Renal cortex interstitium (tissue), 15 donors: ENCODE measurements at places on chromosomes 1 and 21. TPM values are rescaled to one million over a fixed set of nuclear protein-coding genes. Genes with fewer than 3 reads are reported as not detected.

DNA sequence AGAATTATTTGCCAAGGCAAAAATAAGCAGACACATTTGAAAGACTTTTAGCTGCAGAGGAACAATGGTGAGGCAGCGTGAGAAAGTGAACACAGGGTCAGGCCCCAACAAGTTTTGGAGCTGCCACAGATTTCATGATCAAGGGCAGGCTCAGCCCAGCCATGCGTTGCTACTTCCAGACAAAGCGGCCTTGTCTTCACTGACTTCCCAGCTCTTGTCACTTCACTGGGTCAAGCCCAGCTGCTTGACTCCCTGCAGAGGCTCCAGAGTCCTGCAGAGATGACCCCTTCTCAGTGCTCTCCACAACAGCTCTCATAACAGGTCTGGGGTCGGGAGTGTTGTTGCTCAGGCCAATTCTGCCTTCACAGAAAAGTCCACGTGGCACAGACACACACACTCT is 35.8 kb downstream of the HHAT start:
- DNase-seq, result no peak

DNA sequence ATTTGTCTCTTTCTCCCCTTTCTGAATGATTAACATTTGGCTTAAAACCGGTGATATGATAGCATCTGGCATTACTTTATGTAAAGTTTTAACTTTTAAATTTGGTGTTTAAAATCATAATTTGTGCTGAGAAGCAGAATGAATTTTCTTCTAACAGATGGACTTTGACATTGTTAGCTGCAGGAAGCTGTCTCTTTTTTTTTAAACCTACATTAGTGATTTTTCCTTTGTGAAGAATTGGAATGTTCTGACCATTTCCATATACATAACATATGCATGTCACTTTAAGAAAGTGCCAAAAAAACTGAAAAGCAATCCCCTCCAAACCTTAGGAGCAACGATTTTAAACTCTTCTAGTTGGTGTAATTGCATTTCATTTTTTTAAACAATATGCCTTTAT is 22.2 kb downstream of the F3 start:
- no peak for DNase-seq

Gene CNR2
- polyA plus RNA-seq, result 0.08 TPM

- no peak for DNase-seq
Observed at GRCh38 chr1:159916242-159917051, 8.9 kb downstream of the TAGLN2 start.

GRCh38 chr1:97806326-97806725 is 114.5 kb downstream of the DPYD start:
- no peak for DNase-seq

Gene TMEM269
- 0.86 TPM for polyA plus RNA-seq

Gene DNM3
- polyA plus RNA-seq, result 4.2 TPM

DNA sequence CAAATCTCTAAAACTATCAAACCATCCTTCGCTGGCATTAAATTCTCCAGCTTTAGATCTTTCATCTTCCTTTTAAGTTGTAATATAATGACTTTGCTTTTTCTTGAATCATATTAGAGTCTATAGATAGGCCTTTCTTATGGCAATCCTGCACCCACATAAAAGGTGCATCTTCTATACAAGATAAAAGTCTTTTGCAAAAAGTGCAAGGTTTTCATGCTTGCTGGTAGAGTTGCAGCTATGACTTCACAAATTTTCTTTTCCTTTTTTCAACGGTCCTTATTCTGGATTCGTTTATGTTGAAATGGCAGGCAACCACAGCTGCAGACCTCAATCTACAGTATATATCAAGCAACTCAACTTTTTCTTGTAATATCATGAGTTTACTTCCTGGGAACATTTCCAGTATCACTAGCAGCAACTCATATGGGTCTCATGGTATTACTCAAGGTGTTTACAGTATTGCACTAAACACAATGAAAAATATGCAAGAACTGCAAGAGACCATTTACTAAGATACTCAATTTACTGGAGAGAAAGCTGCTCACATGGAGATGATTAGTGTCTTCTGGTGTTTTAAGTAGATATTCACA is 22.1 kb downstream of the OMA1 start:
- DNase-seq, result no peak

DNA sequence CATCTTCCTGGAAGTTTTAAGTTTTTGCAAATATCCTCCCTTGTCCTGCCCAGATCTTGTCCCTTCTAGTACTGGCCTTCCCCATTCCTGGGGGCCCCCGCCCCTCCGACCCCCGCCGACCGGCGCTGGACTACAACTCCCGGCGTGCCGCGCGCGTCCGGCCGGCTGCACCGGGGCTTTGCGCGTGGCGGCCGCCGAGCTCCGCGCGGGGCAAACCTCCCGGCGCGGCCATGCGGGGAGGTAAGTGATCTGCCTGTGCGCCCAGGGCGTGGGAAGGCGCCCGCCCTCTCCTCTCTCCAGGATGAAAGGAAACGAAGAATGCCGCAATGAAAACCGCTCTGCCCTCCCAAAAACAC is 3.2 kb upstream of the SAMD13 start:
- peak; percentile 35 for DNase-seq

- no peak for DNase-seq
Observed at GRCh38 chr1:30028939-30029338, 694.4 kb downstream of the MATN1 start.

DNA sequence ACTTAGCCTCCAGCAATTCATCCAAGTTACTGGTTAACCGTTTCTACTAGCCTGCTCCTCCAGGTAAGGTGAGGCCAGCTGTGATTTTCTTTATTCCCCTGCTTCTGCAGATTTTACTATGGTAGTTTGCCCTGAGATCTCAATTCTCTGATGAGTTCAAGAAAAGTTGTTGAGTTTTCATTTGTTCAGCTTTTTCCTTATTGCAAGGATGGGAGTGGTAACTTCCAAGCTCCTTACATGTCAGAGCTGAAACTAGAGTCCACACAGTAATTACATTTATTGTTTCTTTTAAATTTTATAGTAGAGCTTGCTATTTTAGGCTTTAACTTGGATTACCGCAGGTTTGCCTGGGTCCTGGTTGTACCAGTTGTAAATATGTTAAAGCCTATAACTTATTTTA is 76.9 kb upstream of the ZRANB2 start:
- DNase-seq, result no peak

GRCh38 chr21:23949493-23949892 is 1657.8 kb downstream of the MRPL39 start:
- DNase-seq, result no peak

DNA sequence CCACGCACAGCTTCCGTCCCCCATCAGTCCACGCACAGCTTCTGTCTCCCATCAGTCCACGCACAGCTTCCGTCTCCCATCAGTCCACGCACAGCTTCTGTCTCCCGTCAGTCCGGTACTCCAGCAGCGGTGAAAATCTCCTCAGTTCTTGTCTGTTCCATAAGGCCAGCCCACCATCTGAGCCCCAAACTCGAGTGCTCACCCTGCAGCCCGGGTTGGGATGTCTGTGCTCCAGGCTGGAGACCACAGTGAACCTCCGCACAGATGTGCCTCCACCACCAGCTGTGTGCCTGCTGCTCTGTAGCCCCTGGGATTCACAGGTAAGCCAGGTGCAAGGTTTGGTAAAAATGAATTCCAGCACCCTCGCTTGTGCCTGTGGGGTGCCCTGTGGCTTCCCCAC is 258.6 kb downstream of the NPHP4 start:
- DNase-seq, result no peak

DNA sequence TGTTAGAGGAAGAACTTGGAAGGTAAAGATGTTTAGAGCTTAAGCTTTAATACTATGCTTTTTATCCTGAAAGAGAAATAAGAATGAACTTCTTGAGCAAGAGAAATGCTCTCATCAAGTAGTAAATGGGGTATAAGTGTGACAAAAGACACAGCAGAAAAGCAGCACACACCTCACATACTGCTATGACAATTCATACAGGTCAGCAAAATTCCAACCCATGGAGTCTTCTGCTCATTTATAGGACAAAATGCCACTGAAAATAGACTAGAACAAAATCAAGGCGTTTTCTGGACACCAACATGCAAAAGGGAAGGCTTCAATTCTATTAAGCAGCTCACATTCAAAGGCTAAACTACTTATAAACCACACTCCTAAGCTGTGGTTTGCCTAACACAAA is 61.2 kb downstream of the EYA3 start:
- no peak for DNase-seq

- no peak for DNase-seq
Observed at GRCh38 chr1:150874455-150875196, 1.8 kb downstream of the ARNT start.

Gene ANXA9
- polyA plus RNA-seq, result 18.9 TPM

DNA sequence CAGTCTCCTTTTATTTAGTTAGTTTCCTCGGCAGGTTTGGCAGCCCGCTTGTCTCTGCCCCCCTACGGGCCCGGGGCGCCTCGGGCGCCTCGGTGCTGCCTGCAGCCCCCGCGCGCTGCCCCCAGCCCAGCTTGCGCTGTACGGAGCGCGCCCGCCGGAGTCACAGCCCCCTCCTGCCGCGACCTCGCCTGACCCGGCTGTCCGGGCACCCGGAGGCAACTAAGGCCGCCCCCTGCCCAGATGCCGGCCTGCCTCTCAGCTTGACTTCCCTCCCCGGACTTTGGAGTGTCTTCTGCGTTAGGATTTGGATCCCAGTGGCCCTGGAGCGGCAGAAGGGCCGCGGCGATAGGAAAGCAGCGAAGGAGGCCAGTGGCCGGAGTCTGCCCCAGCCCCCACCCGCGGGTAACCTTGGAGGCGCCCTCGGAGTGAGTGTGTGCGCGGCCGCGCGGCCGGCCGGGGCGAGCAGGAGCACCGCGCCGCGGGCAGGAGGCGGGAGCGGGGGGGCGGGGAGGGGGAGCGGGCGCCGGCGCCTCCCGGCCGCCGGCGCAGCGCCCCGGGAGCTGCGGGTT is 7.6 kb downstream of the CDKN2C start:
- DNase-seq, result no peak

GRCh38 chr1:7543718-7544090 is 227.4 kb upstream of the VAMP3 start:
- DNase-seq, result no peak

DNA sequence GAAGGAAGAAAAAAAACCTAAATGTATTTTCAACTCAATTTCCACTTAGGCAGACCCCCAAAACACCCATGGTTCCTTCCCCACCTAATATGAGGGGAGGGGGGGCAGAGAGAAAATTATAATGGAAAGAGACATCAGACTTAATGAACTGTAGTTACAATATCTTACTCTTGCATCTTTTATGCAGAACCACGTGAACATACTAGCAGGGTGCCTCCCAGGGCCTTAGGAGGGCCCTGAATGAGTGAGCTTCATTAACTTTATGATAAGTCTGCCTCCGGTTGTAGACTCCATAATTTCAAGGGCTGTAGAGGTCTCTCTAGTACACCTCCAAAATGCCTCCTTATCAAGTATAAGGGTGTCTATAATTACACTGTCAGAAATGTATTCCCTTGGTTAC is 11.3 kb upstream of the KIRREL1 start:
- no peak for DNase-seq

GRCh38 chr1:170674239-170674638 is 10.3 kb downstream of the PRRX1 start:
- no peak for DNase-seq

DNA sequence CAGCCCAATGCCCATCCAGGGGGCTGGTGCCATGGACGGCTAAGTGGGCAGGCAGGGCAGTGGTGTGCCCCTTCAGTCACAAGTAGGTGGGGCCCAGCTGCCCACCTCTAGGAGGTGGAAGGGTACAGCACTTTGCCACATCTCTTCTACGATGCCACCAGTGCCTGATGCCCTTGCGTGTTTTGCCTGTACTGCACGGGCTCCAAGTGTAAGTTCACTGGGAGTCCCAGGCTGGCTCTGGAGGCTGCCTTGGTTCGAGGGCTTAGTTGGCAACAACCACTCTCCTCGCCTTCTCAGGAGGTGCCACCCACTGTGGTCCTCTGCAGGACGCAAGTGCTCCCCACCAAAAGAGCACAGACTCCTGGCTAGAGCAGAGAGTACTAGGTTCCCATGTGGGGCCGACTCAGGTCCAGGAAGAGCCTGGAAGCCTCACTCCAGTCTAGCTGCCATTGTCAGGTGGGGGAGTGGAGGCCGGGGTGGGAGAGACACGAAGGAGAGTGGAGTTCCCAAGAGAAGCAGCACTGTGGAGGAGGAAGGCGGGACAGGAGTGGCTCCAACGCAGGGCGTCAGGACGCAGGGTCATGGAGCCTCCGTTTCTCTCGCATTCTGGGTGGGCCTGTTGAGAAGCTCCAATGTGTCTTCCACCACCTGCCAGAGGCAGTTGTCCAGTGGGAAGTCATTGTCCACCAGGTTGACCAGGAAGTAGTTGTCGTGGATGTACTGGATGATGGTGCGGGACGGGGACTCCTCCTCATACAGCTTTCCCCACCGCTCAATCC is 15.5 kb downstream of the MTHFR start:
- no peak for DNase-seq

DNA sequence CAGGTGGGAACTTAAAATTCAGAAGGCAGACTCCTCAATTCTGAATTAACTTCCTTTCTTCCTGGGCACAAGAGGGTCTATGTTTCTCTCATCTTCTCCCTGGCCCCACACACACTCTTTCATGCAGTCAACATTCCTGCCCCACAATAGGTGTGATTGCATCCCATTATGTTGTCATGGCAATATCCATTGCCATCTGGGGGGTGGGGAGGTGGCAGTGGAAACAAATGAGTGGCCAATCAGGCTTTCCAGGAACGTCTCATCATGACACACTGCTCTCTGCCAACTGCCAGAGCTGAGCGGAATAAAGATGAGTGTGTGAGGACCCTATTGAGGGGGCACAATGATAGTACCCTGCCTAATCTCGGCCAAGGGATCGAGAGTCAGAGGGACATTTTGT is 80.4 kb downstream of the KCND3 start:
- no peak for DNase-seq

DNA sequence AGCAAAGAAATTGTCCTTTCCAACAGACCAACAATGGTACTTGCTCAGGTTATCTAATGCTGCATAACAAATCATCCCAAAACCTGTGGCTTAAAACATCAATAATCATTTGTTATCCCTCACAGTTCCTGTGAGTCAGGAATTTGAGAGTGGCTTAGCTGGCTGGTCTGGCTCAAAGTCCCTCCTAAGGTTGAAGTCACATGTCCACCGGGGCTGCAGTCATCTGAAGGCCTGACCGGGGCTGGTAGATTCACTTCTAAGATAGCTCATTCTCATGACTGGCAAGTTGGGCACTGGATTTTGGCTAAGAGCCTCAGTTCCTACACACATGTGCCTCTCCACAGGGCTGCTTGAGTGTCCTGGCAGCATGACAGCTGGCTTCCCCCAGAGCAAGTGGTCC is 16.9 kb downstream of the ERI3 start:
- no peak for DNase-seq

Gene ASCL5
- polyA plus RNA-seq, result 0.40 TPM

Gene NEXN
- 13.3 TPM for polyA plus RNA-seq

GRCh38 chr1:151984313-151984956 is 9.2 kb downstream of the S100A10 start:
- DNase-seq, result no peak

- DNase-seq, result no peak
Observed at GRCh38 chr21:34546542-34546941, 34.5 kb upstream of the KCNE1 start.

Gene JUN
- 173 TPM for polyA plus RNA-seq

Gene VASH2
- 21.5 TPM for polyA plus RNA-seq

DNA sequence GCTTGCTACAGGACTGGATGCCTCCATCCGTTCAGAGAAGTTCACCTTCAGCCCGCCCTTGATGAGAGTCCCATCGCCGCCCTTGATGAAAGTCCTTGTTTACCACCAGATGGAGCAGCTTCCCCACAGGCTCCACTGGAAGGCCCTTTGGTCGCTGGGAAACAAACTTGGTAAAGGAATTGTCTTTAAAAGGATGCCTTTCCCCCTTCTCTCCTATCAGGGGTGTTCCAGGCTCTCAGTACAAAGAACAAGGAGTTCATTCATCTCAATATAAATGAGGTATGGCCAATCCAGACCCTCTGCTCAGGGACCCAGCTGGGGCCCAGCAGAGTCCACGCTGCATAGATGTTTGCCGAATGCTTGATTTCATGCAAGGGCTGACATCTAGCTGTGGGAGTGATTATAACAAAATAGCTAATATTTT is 50.8 kb downstream of the CAPN9 start:
- DNase-seq, result peak; percentile 64

Gene USH2A
- 0.35 TPM for polyA plus RNA-seq
